ENCODE measurements at places on chromosomes 5 and 9.

- no peak for DNase-seq
Measured at GRCh38 chr9:90698871-90699440, 56.3 kb upstream of the DIRAS2 start.

DNA sequence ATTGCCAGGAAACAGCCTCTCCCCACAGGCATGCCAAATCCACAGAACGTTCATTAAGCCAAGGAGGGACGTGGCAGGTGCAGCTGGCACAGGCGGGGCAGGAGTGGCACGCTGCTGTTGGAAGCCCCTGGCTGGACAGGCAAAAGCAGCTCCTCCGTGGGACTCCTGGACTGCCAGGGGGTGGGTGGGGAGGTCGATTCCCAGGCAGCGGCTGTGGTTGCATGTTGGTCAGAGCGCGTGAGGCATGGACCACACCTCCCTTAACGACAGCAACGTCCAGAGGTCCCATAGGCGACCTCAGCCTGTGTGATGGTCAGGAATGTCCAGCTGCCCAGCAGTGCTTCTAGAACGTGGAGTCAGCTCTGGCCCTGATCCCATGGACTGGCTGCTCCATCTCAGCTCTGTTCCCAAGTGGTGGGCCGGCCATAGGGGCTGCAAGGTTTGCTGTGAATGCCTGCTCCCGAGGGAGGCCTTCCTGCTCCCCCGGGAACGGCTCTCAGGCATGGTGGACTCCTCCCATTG is 6.9 kb downstream of the SLC6A19 start:
- no peak for DNase-seq

- no peak for DNase-seq
Measured at GRCh38 chr5:111252799-111253545, 28.8 kb downstream of the CAMK4 start.

DNA sequence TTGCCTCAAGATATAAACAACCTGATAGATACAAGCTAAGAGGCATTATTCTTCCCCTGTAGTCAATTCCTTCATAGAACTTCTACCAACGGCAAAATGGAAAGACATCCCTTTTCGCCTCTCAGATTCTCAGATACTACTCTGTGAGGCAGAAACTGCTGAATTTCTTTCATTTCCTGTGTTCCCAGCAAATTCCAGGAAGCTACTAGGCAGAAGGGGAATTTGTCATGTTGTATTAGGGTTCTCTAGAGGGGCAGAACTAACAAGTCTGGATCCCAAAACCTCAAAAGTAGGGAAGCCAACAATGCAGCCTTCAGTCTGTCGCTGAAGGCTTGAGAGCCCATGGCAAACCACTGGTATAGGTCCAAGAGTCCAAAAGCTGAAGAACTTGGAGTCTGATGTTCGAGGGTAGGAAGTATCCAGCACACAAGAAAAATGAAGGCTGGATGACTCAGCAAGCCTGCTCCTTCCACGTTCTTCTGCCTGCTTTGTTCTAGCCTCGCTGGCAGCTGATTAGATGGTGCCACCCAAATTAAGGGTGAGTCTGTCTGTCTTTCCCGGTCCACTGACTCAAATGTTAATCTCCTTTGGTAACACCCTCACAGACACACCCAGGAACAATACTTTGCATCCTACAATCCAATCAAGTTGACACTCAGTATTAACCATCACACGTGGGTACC is 15.2 kb downstream of the RNF180 start:
- no peak for DNase-seq

DNA sequence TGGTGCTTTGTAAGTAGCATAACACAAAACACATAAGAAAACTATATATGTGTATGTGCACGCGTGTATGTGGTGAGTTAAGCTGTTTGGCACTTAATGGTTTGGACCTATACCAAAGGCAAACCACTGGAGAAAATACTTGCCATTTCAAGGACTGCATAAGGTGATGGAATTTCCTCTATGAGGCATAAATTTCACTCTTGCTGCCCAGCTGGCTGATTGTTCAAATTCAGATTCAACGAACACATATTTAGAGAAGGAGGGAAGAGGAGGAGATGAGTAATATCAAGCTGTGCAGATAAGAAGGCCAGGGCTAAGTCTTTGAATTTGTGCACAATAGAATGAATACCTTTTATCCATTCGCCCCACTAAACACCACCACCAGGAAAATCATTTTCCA is 470.6 kb upstream of the MPDZ start:
- peak; percentile 95 for DNase-seq

DNA sequence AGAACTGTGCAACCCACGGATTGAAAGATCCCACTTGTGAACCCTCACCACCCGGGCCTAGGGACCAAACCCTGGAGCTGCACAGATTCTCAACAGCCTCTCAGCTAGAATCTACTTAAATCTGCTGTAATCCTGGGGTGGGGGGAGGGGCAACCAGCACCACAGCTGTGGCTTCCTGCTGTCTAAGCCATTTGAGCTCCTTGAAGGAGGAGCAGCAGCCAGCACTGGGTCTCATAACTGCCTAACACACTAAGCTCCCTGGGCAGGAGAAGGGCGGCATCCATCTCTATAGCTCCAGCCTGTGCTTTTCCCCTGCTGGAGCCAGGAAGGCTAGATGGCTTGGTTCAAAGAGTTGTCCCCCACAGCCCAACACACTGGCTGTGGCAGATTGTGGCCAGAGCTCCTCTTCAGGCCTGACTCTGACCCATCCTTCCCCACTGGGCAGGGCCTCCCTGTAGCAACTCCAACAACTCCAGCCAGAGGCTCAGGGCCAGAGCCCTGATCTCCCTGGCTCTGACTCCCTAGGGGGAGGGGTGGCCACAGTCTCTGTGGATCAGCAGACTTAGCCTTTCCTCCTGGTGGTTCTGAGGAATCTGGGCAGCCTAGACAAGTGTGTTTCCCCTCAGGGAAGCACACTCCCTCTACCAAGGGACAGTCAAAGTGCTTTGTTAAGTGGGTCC is 72.0 kb upstream of the C9orf72 start:
- no peak for DNase-seq

DNA sequence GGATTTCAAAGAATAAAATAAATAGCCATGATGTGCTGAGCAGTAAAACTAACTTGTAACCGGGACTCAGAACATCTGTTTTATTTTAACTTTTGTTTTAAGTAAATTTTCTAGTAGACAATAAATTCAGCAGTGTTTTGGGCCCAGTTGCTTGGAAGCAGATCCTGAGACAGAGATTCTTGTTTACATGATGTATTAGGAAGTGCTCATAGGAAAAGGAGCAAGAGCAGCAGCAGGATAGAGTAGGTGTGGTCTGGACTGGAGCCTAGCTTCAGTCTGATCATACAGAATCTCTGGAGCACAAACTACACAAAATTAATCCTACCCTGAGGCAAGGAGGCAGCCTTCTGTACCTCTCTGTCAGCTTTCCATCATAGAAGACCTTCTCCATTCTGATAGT is 139.2 kb upstream of the CCNH start:
- no peak for DNase-seq

DNA sequence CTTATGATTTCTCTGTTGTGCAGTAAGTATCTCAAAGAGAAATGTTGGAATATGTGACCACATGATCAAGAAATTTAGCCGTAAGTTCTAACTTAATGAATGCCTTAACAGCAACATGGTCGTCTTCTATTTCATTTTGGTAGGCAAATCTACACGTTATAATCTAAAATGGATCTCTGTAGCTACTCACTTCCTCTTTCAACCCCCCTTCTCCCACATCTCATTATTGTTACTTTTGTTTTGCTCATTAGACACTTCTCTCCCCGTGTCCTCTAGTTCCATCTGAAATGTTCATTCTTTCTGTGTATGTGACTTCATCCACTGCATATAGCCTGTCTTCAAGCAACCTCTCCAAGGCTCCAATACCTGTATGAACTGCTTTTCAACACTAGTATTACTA is 27.1 kb upstream of the LPAR1 start:
- DNase-seq, result no peak

GRCh38 chr5:83539463-83539790 is 67.9 kb downstream of the VCAN start:
- DNase-seq, result no peak

- DNase-seq, result no peak
Measured at GRCh38 chr9:136244122-136244968, 1.3 kb downstream of the QSOX2 start.

DNA sequence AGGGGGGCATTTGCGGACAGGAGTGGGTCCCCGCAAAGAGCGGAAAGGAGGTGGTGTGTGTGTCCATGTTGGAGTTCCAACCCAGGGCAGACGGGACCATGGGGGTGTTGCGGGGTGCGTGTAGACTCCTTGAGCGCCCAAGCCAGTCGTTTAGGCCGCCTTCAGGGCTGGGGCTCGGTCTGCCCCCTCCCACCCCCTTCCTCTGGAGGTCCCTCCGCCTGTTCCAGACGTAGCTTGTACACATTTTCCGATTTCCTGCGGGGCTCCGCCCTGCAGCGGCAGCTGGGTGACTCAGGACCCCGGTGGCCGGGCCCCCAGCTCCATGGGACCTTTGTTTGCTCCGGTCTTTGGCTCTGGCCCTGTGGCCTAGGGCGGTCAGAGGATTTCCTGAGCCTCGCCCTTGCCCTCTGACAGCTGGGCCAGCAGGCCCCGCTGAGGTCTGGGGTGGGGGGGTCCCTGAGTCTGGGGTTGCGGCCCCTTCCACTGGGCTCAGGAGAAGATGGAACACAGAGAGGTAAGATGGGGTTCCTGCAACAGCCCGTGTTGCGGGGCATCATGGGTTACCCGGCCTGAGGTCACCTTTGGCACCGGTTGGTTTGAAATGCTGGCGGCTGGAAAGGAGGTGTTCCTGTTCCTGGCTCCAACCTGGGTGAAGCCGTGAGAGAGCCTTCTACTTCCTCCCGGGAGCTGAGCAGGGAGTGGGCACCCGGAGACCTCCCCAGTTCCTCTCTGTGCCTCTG is 1.5 kb downstream of the PKN3 start:
- no peak for DNase-seq

- no peak for DNase-seq
Measured at GRCh38 chr5:113397046-113397445, 37.7 kb downstream of the TSSK1B start.

- DNase-seq, result no peak
Measured at GRCh38 chr9:89804766-89805531, 200.1 kb downstream of the GADD45G start.

GRCh38 chr9:95874303-95874988 is 1.0 kb upstream of the ERCC6L2 start:
- no peak for DNase-seq

DNA sequence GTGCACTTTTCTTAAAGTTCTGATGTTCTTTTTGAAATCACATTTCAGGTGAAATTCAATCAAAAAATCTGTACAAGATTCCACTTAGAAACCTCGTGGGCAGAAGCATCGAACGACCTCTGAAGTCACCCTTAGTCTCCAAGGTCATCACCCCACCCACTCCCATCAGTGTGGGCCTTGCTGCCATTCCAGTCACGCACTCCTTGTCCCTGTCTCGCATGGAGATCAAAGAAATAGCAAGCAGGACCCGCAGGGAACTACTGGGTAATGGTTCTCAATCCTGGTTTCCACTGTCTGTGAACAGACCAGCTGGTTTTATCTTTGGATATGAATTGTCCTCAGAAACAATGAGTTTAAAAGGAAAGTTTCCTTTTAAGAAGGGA is 8.1 kb upstream of the SLC2A8 start:
- no peak for DNase-seq

GRCh38 chr5:136028090-136028489 is 698 bp upstream of the TGFBI start:
- no peak for DNase-seq

- no peak for DNase-seq
Measured at GRCh38 chr9:68725070-68725469, 20.0 kb downstream of the PIP5K1B start.

GRCh38 chr9:120729791-120730241 is 15.5 kb upstream of the MEGF9 start:
- DNase-seq, result no peak

DNA sequence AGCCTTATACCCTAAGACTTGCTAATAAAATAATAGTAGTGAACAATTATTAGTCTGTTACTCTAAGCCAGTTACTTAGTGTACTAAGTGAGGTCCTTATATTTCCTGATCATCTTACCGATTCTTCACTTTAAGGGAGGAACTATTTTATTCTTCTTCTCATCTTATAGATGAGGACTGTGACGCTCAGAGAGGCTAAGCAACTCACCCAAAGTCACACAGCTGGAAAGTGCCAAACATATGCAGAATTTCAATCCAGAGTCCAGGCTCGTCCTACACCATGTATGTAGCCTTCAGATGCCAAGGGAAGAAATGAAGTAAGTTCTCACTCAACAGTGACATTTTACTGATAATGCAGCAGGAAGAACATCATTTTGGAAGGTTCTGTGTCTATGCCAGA is 34.4 kb upstream of the ARAP3 start:
- DNase-seq, result no peak

- DNase-seq, result peak; percentile 43
Measured at GRCh38 chr5:124103671-124104070, 591.7 kb downstream of the CSNK1G3 start.

DNA sequence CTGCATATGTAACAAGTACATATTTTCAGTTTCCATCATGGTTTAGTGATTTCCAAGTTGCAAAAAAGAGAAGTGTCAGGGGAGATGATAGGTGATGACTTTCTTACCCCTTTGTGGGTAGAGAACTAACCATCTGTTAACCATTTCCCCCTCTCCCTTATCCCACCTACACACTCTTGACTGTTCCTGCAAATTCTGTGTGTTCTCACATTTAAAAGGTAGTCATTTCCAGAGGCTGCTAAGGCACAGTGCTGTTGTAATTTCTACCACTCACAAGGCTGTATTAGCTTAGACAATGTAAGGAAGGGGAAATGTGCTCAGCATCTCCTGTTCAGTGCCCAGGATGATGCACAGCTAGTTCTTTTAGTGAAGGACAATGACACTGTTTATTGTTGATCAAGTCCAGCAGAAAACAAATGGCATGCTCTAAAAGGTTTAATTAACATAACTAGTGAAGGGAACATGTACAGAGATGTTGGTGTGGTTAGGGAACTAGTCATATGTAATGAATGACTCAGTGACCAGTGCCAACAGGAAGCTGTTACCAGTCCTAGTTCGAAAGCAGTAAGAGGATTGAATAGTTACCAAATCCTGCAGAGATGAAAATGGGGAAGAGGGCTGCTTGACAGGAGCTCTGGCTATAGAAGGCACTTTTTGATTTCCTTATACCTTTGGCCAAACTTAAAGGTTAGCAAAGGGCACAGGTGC is 165.1 kb downstream of the PLK2 start:
- peak; percentile 27 for DNase-seq

GRCh38 chr5:31332160-31332559 is 138.7 kb downstream of the CDH6 start:
- no peak for DNase-seq

- DNase-seq, result no peak
Measured at GRCh38 chr5:32276173-32276853, 36.4 kb downstream of the MTMR12 start.

DNA sequence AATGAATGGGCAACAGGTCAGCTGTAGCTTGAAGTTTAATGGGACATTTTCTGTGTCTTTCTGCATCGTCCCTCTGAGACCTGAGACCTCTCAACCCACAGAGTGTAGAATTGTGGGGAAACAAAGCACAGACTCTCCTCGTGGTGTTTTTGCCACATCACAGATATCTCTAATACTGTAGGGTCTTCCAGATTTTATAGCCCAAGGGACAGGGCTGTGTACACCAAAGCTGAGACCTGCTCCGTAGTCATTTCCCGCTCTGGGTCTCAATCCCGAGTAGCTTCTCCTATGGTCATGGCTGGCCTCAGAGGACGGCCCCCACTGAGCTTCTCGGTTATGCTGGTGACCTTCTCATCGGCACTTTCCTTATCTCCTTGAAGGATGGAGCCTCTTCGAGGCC is 14.9 kb upstream of the CLK4 start:
- no peak for DNase-seq

- DNase-seq, result no peak
Measured at GRCh38 chr9:77085416-77085815, 66.0 kb downstream of the FOXB2 start.

- DNase-seq, result peak; percentile 91
Measured at GRCh38 chr5:140244525-140245025, 58.3 kb downstream of the PFDN1 start.

GRCh38 chr9:37938121-37938891 is 34.4 kb upstream of the SLC25A51 start:
- DNase-seq, result peak; percentile 85
